ENCODE measurements at places on chromosomes 1 and 21. TPM values are rescaled to one million over a fixed set of nuclear protein-coding genes. Genes with fewer than 3 reads are reported as not detected.

GRCh38 chr21:30354308-30355005 is 6.1 kb upstream of the KRTAP23-1 start:
- no peak overlapping the region for H3K4me3 ChIP-seq
- no peaks in the 10 kb centered on the region for H3K36me3 ChIP-seq
- H3K27me3 ChIP-seq, result peaks cover 13% of the 10 kb centered on the region
- H3K4me1 ChIP-seq, result no peaks in the 10 kb centered on the region
- no peak for DNase-seq

DNA sequence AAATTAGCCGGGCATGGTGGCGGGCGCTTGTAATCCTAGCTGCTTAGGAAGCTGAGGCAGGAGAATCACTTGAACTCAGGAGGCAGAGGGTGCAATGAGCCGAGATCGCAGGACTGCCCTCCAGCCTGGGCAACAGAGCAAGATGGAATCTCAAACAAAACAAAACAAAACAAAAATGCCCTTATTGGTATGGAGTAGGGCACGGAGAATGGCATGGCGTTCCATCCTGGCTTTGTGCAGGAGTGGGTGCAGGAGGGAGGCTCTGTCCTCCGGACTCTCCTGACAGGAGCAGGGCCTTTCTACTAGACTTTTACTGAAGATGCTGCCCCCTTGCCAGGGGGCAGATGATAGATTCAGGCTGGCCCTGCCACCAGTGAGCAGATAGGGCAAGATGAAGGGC is 1.0 kb downstream of the TMEM61 start:
- peaks cover 35% of the 10 kb centered on the region for H3K27me3 ChIP-seq
- DNase-seq, result no peak
- no peaks in the 10 kb centered on the region for H3K4me1 ChIP-seq
- H3K36me3 ChIP-seq, result no peaks in the 10 kb centered on the region

- no peak overlapping the region for H3K4me3 ChIP-seq
- DNase-seq, result no peak
- peaks cover 12% of the 10 kb centered on the region for H3K4me1 ChIP-seq
- no peak overlapping the region for H3K27ac ChIP-seq
- H3K27me3 ChIP-seq, result no peaks in the 10 kb centered on the region
These were observed 255.8 kb upstream of the CACYBP start for GRCh38 chr1:174743654-174744561.

DNA sequence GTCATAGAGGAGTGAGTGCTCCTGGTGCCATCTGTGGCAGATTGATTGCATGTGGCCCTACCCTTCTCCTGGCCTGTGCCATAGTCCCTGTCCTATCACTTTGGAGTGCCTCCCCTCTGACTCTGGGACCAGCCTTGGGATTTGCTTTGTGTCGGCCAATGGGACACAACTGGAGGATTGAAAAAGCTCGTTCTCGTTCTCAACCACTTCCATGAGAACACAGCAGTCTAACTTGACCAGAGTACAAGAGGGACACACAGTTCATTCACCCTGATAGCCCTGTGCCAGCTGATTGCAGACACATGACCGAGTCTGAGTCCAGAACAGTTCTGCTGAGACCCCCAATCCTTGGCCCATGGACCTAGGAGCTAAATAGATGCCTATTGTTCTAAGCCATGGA is 47.8 kb downstream of the C1orf198 start:
- no peak overlapping the region for H3K27ac ChIP-seq
- H3K36me3 ChIP-seq, result no peaks in the 10 kb centered on the region
- peaks cover 5% of the 10 kb centered on the region for H3K27me3 ChIP-seq
- no peak for DNase-seq
- H3K4me1 ChIP-seq, result no peaks in the 10 kb centered on the region

GRCh38 chr21:23475281-23476219 is 2131.7 kb downstream of the MRPL39 start:
- H3K27ac ChIP-seq, result no peak overlapping the region
- no peak overlapping the region for H3K4me3 ChIP-seq
- no peaks in the 10 kb centered on the region for H3K36me3 ChIP-seq
- H3K27me3 ChIP-seq, result no peaks in the 10 kb centered on the region

GRCh38 chr1:212554401-212554800 is 54.2 kb upstream of the ATF3 start:
- DNase-seq, result no peak
- peaks cover 4% of the 10 kb centered on the region for H3K36me3 ChIP-seq
- H3K27ac ChIP-seq, result no peak overlapping the region
- H3K27me3 ChIP-seq, result peaks cover 29% of the 10 kb centered on the region

DNA sequence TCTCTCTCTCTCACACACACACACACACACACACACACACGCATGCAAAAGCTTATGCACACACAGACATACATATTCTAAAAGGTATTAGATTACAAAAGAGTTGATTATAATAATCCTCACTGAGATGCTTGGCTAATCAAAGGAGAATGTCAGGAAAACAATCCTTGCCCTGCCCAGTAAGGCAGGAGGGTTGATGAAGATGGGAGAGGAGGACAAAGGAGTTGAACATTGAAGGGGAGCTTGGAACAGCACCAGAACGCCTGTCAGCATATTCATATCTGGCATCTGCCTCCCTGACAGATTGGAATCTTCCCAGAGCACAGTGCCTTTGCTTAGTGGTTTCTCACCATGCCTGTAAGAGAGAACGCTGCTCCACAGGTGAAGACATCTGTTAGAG is 68.6 kb upstream of the PALMD start:
- no peak overlapping the region for H3K4me3 ChIP-seq
- H3K27me3 ChIP-seq, result peaks cover 4% of the 10 kb centered on the region
- DNase-seq, result no peak
- no peak overlapping the region for H3K27ac ChIP-seq

DNA sequence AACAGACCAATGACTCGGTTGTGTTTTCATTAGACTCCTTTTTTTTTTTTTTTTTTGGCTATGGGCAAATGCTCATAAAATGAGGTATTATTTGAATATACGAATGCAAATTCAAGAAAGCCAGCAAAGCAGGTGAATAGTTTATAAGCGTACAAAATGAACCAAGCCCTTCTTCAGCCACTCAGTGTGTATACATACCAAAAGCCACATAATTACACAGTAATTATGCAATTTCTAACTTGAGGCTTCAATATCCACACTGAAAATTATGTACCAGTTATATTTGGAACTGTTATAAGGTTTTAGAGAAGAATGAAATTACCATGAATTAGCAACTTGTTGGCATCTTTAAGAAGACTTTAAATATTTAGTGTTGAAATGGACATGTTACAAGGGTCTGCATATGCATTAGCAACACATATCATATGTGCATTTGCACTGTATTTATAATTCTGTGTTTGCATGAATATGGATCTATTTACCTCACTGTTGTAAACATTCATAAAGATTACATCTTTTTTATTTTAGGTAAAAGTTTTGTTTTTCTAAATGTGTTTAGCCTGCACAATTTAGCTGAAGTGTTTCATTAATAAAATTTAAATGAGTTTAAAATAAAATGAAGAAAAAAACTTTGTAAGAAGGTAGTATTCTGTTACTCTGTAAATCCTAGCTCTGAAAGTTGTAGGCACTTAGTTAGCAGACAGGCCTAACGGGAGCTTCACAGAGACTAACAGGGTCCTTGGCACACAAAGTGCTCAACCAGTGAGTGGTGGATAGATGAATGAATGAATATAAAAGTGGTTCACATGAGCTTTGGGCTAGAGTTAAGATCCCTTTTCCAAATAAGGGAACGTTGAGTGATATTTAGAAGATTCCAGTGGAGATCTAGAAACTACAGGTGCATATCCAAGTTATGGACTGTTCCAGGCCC is 241.0 kb upstream of the NFIA start:
- H3K4me1 ChIP-seq, result no peaks in the 10 kb centered on the region
- no peak overlapping the region for H3K27ac ChIP-seq
- no peaks in the 10 kb centered on the region for H3K36me3 ChIP-seq
- H3K27me3 ChIP-seq, result peaks cover 23% of the 10 kb centered on the region

DNA sequence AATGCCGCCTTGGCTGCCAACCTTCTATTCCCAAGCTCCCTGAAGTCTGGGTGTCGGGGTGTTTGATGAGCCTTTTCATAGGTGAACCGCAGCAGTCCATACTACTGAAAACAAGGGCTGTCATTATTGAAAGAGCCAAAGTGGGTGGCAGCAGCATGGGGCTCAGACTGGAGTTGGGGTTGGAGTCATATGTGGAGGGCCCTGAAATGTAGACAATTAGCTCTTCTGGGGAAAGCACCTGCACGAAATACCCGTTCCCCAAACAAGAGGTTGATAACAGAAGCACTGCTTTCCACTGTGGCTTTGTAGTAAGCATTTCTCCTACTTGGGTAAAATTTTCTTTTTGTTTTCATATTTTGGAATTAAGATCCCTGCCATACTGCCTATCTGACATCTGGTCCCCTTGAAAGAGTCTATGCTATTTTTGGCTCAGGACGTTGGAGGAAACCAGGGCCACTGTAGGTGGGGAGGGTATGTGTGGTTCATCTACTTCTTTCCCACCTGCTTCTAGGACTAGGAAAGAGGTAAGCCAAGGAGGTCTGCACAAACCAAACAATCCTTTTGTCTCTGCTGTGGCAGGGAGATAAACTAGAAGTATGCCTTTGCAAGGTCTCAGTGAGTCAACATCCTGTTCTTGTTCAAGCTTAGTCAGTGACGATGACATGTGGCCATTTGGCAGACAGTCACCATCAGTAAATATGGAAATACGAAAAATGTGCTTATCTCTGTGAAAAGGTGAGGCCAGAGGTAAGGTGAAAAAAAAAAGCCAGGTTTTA is 197.0 kb upstream of the UBE2U start:
- no peaks in the 10 kb centered on the region for H3K36me3 ChIP-seq
- H3K27ac ChIP-seq, result no peak overlapping the region
- no peak for DNase-seq
- H3K4me3 ChIP-seq, result no peak overlapping the region
- H3K4me1 ChIP-seq, result peaks cover 4% of the 10 kb centered on the region

DNA sequence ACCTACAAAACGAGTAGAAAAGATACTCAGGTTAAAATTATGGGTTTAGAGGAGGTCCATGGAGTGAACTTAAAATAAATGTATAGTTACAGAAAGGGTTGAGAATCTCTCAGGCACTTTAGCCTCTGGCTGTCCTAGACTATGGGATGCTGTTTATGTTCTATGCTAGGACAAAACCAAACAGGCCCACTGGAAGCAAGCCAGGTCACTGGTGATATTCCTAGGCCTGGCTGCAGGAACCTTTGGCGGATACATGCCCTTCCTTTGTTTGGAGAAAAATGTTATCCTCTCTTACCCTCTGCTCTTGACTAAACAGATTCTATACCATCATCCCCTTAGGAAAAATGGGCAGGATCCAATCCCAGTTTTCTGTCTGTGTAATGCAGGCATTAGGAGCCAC is 90.7 kb upstream of the DUSP10 start:
- H3K4me3 ChIP-seq, result no peak overlapping the region
- H3K4me1 ChIP-seq, result peaks cover 31% of the 10 kb centered on the region
- peaks cover 13% of the 10 kb centered on the region for H3K36me3 ChIP-seq
- no peak overlapping the region for H3K27ac ChIP-seq
- no peak for DNase-seq

GRCh38 chr1:161702250-161702649 is 4.8 kb upstream of the FCRLA start:
- no peaks in the 10 kb centered on the region for H3K4me1 ChIP-seq
- no peak overlapping the region for H3K4me3 ChIP-seq
- no peak for DNase-seq
- no peaks in the 10 kb centered on the region for H3K36me3 ChIP-seq
- H3K27ac ChIP-seq, result no peak overlapping the region

GRCh38 chr1:112296908-112297307 is 99.1 kb upstream of the CTTNBP2NL start:
- DNase-seq, result no peak
- H3K4me3 ChIP-seq, result no peak overlapping the region
- no peaks in the 10 kb centered on the region for H3K36me3 ChIP-seq
- H3K27me3 ChIP-seq, result peaks cover 3% of the 10 kb centered on the region
- H3K4me1 ChIP-seq, result no peaks in the 10 kb centered on the region
- no peak overlapping the region for H3K27ac ChIP-seq

Gene HUNK
- 0.42 TPM for total RNA-seq

Gene TMPRSS15
- not detected for total RNA-seq

Gene GNG12
- 0.60 TPM for total RNA-seq

Gene SOX13
- not detected for total RNA-seq

Gene CHD5
- 0.44 TPM for total RNA-seq

Measured in activated naive CD8-positive, alpha-beta T cell treated with anti-CD3 and anti-CD28 coated beads for 36 hours (primary cell).